ENCODE measurements at places on chromosomes 11 and 22. TPM values are rescaled to one million over a fixed set of nuclear protein-coding genes. Genes with fewer than 3 reads are reported as not detected.

GRCh38 chr11:41145420-41145819 lies 314.0 kb downstream of the LRRC4C start:
- H3K27ac ChIP-seq = no peak overlapping the region
- no peak for DNase-seq
- H3K4me1 ChIP-seq = no peaks in the 10 kb centered on the region
- H3K27me3 ChIP-seq = no peaks in the 10 kb centered on the region
- no peak overlapping the region for H3K4me3 ChIP-seq

GRCh38 chr11:102577723-102578122 lies 47.2 kb upstream of the MMP7 start:
- no peaks in the 10 kb centered on the region for H3K27me3 ChIP-seq
- H3K27ac ChIP-seq = no peak overlapping the region
- H3K4me1 ChIP-seq = peaks cover 12% of the 10 kb centered on the region
- H3K36me3 ChIP-seq = no peaks in the 10 kb centered on the region
- no peak for DNase-seq
- no peak overlapping the region for H3K4me3 ChIP-seq

DNA sequence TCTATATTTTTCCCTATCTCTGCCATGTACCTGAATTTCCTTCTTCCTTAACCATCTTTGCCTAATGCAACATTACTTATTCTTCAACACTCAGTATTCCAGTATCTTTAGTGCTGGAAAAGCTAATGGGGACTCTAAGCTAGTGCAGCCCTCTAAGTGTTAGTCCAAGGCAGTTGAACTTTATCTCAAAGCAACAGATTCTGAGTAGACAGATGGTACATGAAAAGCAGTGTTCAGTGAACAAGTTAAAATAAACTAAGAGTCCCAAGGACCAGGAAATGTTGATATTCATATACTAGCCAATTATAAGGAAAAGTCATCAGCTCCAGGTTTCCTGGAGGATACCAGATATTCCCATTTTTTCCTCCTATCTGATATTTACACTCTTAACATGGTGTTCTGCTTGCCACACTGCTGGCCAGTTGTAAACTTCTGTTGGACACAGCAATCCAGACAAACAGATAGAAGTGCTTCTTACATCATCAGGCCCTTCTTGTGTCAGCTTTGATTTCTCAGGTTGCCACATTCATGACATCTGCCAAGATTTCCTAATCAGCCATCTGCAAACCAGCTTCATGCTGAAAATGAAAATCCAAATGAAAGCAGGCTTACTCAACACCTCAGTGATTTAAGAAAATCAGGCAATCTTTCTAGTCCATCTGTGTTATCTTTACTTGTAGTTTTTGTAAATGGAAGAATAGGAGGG lies 255.9 kb upstream of the POU2AF2 start:
- DNase-seq = no peak
- H3K4me3 ChIP-seq = no peak overlapping the region
- H3K27me3 ChIP-seq = no peaks in the 10 kb centered on the region
- no peaks in the 10 kb centered on the region for H3K4me1 ChIP-seq

GRCh38 chr11:113121746-113122145 lies 160.5 kb downstream of the NCAM1 start:
- H3K27ac ChIP-seq = no peak overlapping the region
- peaks cover under 1% of the 10 kb centered on the region for H3K27me3 ChIP-seq
- H3K36me3 ChIP-seq = no peaks in the 10 kb centered on the region
- no peaks in the 10 kb centered on the region for H3K4me1 ChIP-seq
- no peak for DNase-seq
- H3K4me3 ChIP-seq = no peak overlapping the region

DNA sequence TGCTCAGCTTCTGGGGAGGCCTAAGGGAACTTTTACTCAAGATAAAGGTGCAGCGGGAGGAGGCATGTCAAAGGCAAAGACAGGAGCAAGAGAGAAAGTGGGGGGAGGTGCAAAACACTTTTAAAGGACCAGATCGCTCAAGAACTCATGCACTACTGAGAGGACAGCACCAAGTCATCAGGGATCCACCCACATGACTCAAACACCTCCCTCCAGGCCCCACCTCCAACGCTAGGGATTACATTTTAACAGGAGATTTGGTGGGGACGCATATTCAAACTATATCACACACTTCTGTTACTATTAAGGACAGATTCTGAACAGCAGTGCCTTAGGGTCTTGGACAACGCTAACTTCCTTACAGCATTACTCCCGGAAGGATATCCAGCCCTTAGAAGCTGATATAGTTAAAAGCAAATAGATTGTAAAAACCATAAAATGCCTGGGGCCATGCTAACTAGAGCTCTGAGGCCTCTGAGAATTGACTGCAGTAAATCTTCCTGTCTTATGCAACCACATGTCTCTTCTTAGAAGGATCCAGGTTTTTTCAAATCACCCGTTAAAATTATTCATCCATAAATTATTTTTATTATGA lies 16.7 kb upstream of the ZC3H12C start:
- DNase-seq = no peak
- no peaks in the 10 kb centered on the region for H3K36me3 ChIP-seq
- H3K4me3 ChIP-seq = no peak overlapping the region
- peaks cover 4% of the 10 kb centered on the region for H3K4me1 ChIP-seq
- H3K27me3 ChIP-seq = no peaks in the 10 kb centered on the region

- peaks cover 34% of the 10 kb centered on the region for H3K36me3 ChIP-seq
- H3K4me1 ChIP-seq = peaks cover 71% of the 10 kb centered on the region
These were observed 1.2 kb upstream of the HSPA8 start for GRCh38 chr11:123062892-123063825.

Gene WNT11
- not detected for polyA plus RNA-seq

Gene RIMBP3C
- polyA plus RNA-seq = 0.52 TPM

GRCh38 chr11:63132985-63133775 lies 10.8 kb downstream of the SLC22A24 start:
- no peak overlapping the region for H3K4me3 ChIP-seq
- H3K4me1 ChIP-seq = no peaks in the 10 kb centered on the region
- H3K36me3 ChIP-seq = no peaks in the 10 kb centered on the region
- DNase-seq = no peak

Gene KRTAP5-1
- polyA plus RNA-seq = not detected

DNA sequence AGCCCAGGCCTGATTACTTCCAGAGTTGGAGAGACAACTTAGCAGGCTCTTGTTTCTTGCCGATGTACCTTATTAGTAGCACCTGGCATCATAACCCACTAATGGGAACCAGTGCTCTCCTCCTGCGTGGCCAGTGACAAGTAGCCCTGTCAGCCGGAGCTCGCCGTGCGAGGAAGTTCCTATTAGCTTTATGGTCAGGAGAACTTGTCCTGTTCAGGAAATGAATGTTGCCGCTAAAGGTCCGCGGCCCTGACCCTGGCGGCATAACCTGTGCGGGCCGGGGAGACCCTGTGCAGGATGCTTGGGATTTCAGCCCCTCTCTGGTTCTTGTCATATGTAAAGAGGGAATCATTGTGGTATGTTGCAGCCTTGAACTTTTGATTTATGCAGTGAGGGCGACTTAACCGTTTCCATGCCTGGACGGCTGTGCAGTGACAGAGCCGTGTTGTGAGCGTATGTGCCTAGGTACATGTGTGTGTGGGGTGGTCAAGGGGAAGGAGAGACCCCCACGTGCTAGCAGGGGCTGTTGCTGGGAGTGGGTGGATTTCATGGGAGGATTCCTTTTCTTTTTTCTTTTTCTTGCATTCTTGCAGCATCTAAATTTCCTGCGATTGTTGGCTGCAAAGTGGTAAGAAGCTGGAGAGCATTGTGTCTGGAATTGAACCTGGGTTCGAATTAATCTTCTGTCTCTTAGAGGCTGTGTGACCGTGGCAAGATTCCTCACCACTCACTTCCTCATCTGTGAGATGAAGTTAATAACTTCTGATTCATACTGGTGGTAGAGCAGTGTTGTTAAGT lies 15.2 kb downstream of the ZBTB16 start:
- no peaks in the 10 kb centered on the region for H3K27me3 ChIP-seq
- no peak overlapping the region for H3K4me3 ChIP-seq
- no peaks in the 10 kb centered on the region for H3K36me3 ChIP-seq
- DNase-seq = no peak
- peaks cover 24% of the 10 kb centered on the region for H3K4me1 ChIP-seq

DNA sequence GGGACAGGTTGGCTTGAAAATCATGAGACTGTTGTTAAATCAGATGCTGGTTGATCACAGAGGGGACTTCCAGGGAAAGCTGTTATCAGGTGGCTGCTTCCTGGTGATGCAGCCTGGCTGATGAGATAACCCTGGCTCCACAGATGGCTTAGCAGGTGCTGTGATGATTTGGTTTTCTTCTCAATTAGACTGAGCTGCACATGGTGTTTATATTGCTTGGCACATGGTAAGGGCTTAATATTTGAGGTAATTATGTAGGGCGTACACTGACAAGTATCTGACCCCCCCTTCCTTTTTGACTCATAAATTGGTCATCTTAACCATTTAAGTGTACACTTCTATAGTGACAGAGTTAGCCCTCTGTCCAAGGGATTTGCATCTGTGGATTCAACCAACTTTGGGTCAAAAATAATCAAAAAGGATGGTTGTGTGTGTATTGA lies 7.0 kb downstream of the RPS3 start:
- H3K4me1 ChIP-seq = peaks cover 26% of the 10 kb centered on the region
- no peak for DNase-seq
- no peak overlapping the region for H3K4me3 ChIP-seq
- H3K27ac ChIP-seq = no peak overlapping the region

DNA sequence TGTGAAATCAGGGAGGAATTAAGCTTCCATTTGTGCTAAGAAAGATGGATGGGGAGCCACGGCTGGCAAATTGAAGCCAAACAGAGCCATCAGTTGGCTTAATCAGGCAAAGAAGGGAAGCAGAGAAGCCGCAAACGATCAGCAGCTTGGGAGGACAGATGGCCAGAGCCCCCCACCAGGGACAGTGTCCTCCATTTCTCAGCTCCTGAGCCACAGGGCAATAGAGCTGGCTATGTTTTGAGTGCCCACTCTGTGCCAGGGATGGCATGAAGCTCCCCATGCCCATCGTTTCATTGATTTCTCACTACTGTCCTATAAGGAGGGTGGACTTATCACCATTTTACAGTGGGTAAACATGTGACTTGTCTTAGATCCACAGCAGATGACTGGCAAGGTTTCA lies 126.3 kb upstream of the ASPHD2 start:
- peaks cover 9% of the 10 kb centered on the region for H3K27me3 ChIP-seq
- no peaks in the 10 kb centered on the region for H3K4me1 ChIP-seq
- no peaks in the 10 kb centered on the region for H3K36me3 ChIP-seq
- H3K4me3 ChIP-seq = no peak overlapping the region
- no peak for DNase-seq

DNA sequence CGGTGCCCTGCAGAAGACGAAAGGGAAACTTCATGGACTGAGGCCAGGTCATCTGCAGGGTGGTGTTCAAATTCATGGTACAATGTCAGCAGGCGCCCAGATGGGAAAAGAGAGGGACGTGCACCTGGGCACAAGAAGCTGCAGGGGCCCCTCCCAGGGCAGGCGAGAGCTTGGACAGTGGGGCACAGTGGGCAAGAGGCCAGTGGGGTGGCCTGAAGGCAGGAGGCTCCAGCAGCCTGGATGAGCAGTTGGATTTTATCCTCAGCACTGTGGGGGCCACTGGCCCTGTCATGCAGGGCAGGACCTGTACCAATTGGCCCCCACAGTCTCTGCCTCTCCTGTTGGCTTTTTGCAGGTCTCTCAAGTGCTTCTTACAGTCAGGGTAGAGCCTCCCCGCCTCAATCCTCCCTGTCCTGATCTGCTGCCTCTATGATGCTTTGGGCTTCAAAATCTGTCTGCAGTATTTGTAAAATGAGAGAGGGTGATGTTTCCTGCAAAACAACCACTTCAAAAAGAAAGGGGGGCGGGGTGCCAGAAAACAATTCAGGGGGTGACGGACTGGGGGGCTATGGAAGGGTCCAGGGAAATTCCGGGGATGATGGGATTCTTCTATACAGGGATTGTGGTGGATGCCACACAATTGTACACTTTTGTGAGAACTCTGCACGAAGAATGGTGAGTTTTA lies 1.7 kb upstream of the BID start:
- H3K27ac ChIP-seq = peak overlapping the region; percentile 92
- no peak for DNase-seq
- H3K4me1 ChIP-seq = peaks cover 92% of the 10 kb centered on the region
- peak overlapping the region; percentile 32 for H3K4me3 ChIP-seq
- H3K27me3 ChIP-seq = no peaks in the 10 kb centered on the region

Gene OR51B5
- not detected for polyA plus RNA-seq

GRCh38 chr11:45864041-45864440 lies 16.8 kb downstream of the CRY2 start:
- H3K27me3 ChIP-seq = no peaks in the 10 kb centered on the region
- peaks cover 97% of the 10 kb centered on the region for H3K36me3 ChIP-seq
- DNase-seq = no peak
- no peak overlapping the region for H3K4me3 ChIP-seq
- no peak overlapping the region for H3K27ac ChIP-seq

DNA sequence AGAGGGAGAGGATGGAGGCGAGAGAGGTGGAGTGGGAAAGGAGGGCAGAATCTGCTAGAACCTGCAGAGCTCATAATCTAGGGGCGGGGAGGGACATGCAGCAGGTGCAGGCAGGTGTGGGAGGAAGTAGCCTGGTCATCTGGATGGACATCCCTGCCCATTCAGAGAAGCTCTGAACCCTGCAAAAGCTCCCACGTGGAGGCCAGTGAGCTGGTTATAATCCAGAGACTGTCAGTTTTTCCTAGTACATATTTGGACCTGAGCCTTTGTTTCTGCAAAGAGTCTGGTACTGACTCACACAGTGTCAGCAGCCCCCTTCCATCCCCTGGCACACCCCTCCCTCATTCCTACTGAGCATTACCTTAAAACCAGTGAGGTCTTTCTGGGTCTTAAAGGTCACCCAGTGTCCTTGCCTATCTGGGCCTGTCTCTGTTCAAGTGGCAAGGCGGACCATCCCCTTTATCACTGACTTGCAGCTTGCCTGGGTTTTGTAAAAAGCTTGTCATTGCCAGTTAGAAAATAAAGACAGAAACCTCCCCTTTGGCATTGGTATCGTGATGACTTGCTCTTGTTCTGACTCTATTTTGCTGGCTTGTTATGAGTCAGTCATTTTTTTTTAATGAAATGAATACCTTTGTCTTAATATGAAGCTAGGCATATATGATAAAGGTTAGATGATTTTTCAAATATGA lies 26.1 kb downstream of the PTPRJ start:
- H3K4me1 ChIP-seq = peaks cover 97% of the 10 kb centered on the region
- H3K27me3 ChIP-seq = no peaks in the 10 kb centered on the region
- DNase-seq = peak; percentile 85
- peak overlapping the region; percentile 93 for H3K27ac ChIP-seq

GRCh38 chr11:14267861-14268635 lies 90.9 kb downstream of the RRAS2 start:
- no peak overlapping the region for H3K4me3 ChIP-seq
- no peaks in the 10 kb centered on the region for H3K36me3 ChIP-seq
- H3K4me1 ChIP-seq = peaks cover 26% of the 10 kb centered on the region
- no peak overlapping the region for H3K27ac ChIP-seq
- no peak for DNase-seq
- H3K27me3 ChIP-seq = no peaks in the 10 kb centered on the region
